ENCODE measurements at places on chromosomes 5 and 9.

GRCh38 chr9:95645992-95646391 is 129.2 kb upstream of the PTCH1 start:
- DNase-seq: no peak

DNA sequence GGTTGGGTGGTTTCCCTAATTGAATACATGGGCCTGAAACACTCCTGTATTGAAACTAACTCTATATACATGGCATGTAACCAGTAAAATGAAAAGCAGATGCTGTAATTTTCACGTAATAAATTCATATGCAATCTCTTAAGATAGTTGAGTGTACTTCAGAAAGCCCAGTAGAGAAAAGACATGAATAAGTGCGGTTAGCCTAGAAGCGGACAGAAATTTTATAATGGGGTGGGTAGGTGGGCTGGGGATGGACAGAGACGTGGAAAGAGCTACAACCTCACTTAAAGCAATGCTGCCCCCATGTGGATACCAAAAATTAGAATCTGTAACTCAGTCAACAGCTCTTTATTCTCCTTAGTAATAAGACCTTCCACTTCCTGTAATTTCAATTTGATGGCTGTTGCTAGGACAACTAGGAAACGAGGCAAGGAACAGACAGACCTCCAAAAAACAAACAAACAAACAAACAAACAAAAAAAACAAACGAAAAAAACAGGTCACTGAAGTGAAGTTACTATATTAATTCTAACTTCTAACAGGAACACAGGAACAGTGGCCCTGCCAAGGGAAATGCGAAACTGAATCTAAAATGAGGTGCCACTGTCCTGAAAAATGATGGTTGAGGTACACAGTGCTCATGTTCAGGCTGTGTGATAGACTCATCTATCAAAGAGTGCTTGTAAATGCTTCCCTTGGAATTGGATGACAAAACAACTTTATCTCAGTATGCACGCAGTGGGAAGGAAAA is 103.4 kb upstream of the GNA14 start:
- DNase-seq: no peak

DNA sequence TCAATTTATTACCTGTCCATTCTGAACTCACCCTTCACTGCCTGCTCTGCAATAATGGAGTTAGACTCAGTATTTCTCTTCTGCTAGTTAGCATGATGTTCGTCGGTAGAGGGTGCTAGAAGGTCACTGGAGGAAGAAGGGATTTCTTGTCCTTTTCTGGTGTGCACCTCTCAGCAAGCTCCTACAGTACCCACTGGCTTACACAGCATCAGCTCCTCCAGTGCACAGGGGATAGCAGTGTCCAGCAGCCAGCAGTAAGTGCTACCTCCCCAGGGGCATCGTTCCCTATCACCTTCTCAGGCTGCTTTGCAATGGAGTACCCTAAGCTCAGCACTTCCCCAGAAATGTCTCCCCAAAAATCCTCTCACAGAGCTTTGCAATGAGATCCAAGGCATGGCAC is 45.9 kb upstream of the APC start:
- DNase-seq: no peak

DNA sequence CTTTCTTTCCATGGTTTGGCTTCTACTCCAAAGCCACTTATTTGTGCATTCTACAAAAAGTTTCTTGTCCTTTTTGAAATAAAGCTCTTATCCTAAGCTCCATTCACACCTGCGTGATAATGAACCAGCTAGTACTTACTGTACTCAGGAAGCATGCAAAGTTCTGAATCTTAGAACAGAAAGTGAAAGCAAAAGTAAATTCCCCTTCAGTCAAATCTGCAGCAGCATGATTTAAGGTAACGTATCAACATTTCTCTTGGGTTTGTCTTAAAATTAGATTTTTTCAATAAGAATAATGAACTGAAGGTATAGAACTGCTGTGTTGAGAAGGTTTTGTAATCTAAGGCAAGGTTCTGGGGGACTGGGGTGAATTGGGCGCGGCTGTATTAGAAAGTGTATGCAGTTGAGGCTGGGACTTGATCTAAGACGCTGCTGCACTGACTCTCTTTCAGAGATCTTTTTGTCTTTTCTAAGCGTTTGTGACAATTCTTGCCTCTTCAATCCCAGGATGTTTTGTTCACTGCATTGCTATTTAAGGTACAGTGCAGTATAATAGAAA is at the start of gene ERAP2:
ERAP2 (plus strand) TSS at position 209 of the 559 bp plus-strand sequence. CDS start 3,186 bp downstream, outside the sequence.
- no peak for DNase-seq

GRCh38 chr5:31563216-31563615 is 31.1 kb downstream of the C5orf22 start:
- no peak for DNase-seq

- no peak for DNase-seq
Observed at GRCh38 chr5:1887588-1888360, 5.0 kb upstream of the IRX4 start.

DNA sequence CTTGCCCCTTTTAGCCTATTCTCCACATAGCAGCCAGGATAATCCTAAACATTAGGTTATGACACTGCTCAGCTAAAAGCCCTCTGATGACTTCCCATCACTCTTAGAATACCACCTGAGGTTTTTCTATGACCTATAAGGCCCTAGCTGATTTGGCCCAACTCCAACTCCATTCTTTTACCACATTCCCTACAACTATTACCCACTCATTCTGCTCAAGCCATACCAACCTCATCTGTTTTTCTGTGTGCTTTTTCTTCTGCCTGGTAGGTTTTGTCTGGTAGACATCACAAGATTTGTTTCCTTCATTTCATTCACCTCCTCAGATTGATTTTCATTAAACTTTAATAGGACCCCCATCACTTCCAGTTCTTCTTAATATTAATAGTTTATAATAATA is 12.5 kb upstream of the FCHO2 start:
- DNase-seq: no peak
